ENCODE measurements at places on chromosomes 5 and 9.

DNA sequence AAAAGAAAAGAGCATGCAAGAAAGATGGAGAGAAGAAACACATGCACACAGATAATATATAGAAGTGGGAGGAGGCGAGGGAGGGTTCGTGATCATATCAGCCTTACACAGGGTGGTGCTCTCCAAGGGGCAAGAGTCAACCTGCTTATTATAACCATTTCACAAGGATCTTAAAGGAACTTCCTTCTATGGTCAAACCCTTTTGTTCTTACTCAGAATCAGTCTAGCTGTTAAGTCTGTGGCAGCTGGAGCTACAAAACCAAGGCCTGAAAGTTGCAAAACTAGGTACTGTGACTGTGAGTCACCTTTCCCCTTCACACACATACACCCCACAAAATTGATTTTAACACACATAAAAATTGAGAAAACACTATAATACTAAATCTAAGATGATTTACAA, 18.5 kb upstream of the ERMP1 start:
- no peak for DNase-seq

DNA sequence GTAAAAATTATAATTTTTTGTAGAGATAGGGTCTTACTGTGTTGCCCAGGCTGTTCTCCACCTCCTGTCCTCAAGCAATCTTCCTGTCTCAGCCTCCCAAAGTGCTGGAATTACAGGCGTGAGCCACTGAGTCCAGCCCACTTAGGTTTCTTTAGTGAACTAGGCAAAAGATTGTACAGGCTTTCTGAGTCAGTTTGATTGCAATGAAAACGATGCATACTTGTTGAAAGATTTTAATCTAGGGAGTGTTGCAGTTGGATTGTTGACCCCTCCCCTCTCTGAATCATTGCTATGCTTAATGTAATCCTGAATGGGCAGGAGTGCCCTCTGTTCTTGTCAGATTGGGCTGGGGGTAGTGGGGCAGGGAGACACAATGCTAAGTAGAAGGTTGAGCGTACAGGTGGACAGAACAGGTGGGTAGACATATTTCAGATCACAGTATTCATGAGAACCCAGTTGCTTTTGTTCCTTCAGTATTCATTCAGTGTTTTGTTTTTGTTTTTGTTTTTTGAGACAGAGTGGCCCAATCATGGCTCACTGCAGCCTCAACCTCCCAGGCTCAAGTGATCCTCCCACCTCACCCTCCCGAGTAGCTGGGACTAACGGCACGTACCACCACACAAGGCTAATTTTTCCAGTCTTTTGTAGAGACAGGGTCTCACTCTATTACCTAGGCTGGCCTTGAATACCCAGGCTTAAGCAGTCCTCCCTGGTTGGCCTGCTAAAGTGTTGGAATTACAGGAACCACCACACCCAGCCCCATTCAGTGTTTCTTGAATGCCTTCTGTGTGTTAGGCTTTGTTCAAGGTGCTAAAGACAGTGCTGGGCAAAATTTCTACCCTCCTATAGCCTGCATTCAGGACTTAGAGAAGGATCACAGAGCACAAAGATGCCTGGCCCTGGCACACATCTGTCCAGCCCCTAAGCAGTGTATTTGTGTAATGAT, 70.1 kb downstream of the KIAA1958 start:
- no peak for DNase-seq

- DNase-seq = peak; percentile 51
These were observed 188.3 kb downstream of the OLFM1 start for GRCh38 chr9:135275571-135276289.

- no peak for DNase-seq
These were observed 137.8 kb downstream of the SEMA6A start for GRCh38 chr5:116436674-116437350.

DNA sequence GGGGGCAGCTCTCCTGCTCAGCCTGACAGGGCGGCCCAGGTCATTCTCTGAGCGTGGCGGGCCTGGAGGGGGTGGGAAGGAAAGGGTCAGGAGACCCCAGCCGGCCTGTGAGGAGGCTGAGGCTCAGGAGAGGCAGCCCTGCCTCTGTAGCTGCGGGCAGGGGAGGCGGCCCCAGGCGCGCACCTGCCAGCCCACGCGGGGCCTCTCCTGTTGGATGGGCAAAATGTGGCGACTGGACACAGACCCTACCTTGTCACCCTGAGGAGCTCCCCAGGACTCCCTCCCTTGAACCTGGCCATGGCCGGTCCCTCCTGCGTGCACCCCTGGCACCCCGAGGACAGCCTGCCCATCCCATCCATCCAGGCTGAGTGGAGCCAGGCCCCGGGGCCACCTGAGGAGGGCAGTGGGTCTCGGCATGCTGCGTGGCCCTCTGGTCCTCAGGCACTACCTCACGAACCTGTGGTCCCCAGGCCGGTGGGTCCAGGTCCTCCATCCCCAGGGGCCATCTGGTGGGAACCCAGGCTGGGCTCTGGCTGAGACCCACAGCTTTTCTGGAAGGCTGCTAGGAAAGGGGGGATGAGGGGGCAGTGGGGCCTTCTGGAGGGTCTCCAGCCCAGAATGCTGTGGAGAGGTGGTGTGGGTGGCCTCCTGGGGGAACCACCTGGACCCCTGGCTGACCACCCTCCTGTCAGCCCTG, 15.1 kb upstream of the NRARP start:
- DNase-seq = no peak

DNA sequence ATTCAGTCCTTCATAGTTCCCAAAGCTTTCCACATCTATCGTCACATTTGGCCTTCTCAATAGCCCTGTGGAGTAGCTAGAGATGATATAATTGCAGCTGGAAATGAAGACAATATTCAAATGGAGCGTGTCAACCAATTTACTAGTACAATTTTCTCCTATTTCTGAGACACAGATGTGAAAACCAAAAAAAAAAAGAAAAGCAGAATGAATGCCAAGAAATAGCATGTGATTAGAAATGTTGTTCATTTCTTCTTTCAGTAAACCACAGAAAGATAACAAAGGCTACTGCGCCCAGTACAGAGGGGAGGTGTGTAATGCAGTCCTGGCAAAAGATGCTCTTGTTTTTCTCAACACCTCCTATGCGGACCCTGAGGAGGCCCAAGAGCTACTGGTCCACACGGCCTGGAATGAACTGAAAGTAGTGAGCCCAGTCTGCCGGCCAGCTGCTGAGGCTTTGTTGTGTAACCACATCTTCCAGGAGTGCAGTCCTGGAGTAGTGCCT, 99.0 kb downstream of the MUSK start:
- peak; percentile 24 for DNase-seq

DNA sequence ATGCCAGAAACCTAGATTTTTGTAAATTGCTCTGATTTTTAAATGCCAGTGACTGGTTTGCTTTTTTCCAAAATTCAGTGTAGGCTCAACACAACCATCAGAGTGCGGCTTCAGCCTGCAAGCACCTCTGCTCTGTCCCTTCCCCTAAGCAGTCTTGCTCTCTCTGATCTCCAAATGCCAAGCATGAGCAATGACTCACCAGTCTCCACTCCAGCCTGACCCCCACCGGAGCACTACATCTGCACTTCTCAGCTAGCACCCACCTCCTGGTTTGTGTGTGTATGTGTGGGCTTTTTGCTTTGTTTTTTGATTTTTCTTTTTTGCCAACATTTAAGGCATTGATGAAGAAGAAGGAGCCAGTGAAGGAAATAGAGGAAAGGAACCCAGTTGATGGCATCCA, 61.4 kb upstream of the ADRA1B start:
- no peak for DNase-seq

DNA sequence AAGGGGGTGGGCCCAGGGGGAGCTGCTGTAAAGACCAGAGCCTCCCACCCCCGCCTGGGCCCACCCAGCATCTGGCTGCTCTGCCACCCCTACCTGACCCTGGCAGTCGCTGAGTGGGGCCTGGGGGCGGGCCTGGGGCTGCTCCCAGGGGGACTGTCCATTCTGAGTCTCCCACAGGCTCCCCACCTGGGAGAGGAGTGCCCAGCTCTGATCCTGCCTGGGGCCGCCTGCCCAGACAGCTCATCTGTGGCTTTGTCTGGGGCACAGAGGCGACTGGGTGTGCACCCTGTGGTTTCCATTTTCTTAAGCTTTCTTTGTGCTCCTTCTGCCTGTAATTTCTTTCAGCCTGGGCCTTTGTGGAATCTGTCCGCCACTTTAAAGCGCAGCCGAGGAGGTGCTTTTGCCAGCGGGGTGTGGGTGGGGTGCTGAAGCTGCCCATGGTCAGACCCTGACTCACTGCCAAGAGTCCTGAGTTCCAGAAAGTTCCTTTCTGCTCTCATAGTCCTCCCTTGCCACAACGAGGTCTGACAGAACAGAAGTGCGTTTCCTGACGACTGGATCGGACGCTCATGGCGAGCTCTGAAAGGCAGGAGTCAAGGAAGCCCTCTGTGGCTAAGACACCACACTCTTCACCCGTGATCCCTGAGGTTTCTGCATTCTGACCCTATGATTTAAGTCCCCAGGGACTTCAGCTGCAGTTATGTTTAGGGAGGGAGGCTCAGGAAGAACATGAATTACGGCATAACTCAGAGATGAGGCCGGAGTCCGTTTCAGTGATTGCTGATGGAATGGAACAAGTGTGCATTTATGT, 225.0 kb downstream of the FANCC start:
- no peak for DNase-seq

- no peak for DNase-seq
These were observed 36.7 kb downstream of the HRH2 start for GRCh38 chr5:175694371-175695160.

DNA sequence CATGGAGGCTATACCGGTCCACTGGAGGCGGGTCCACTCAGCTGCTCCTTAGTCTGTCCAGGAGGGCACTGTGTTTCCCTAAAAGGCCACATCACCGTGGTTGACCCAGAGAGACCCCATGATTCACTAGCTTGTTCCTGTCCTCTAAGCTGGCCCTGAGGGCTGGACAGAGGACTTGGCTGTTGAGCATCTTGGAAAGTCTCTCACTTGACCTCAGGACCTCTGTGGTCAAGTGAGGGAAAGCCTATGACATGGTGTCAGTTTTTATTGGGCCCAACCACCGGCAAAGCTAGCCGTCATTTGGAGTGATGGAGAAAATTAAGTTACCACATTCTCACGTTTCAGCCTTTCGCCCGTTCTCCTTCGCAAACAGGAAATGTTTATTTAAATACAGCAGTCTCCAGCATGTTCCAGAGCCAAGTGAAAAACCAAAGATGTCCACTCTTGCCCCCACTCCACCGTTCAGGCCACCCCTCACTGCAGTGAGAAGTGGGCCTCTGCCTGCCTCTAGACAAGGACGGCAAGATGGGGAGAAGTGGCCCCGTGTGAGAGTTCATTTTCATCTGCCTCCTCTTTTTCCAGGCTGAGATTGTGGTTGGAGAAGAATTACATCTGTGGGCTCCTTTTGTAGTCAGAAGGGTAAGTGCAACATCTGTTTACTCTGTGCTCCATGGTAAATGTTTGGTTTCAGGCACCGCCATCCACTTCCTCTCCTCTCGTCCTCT, 4.4 kb downstream of the SLIT3 start:
- DNase-seq = no peak

DNA sequence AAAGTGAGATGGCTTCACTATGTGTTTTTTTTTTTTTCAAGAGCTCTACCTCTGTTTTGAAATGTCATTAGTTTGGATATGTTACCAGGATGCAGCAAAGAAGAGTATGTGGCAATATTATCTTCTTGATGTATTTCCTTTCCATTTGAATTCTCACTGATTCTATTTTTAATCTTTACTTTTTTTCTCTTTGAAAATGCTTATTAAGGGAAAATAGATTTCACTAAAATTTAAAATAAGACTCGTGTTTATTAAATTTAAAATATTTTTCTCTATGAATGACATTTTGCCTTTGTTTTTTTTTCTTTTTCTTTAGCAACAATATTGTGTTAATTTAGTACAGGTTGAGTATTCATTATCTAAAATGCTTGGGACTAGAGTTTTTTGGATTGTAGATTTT, 29.2 kb downstream of the TENT2 start:
- no peak for DNase-seq

DNA sequence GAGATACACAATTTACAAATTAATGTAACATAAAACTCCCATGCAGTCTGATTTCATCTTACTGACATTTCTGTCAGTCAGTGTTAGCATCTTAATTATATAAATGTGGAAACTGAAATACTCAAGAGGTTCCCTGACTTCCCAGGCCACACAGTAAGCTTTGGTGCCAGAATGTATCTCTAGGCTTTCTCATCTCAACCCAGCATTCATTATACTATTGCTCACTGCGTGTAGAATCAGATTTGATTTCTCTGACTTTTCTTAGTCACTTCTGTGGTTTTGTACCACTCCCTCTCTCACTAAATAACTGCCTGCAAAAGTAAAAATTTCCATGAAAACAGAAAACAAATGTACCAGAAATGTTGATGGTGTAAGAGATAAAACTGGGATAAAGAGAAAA, 31.7 kb upstream of the CDKN2B start:
- DNase-seq = no peak

- no peak for DNase-seq
These were observed 52.4 kb upstream of the CTXN3 start for GRCh38 chr5:127596501-127596900.

DNA sequence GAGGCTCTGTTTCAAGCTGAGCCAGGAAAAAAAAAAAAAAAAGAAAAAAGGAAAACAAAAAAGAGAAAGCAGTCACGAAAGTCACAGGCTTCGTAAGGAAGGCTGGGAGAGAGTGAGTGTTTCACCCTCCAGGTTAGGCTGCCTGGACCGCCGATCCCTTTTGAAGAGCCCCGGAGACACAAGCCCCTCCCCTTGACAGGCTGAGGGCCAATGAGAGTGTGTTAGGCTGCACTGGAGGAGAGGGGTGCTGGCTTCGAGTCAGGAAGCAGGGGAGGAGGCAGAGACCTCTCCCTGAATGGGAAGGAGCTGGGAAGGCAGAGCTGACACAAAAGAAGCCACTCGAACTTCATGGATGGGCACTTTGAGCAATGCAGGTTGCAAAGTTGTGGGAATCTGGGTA, at the start of gene NMUR2:
Gene NMUR2 (minus strand): TSS at position 135 of the 400 bp plus-strand sequence. CDS start 166 bp downstream, outside the sequence.
- no peak for DNase-seq

- DNase-seq = no peak
These were observed 20.7 kb downstream of the COL23A1 start for GRCh38 chr5:178569485-178569884.

DNA sequence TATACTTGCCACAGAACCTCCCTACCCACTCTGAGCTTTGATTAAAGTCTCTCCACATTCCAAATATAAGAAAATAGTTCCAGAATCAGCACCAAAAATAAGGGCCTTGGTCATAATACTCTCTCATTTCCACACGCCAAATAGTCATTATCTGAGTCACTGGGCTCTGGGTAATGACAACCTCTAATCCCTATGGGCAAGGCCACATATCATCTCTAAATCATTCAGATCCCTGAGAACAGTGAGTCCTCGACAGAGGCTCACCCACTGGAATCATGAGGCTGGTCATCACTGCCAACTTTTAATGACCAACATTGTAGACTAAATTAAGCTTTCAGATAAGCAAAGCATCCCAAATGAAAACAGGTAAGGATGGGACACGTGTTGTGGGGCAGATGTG, 28.1 kb downstream of the FAM114A2 start:
- DNase-seq = no peak

Data from mucosa of gallbladder (tissue), 1 donor.